ENCODE measurements at places on chromosomes 12 and 14. TPM values are rescaled to one million over a fixed set of nuclear protein-coding genes. Genes with fewer than 3 reads are reported as not detected.

PTPRB gene
- 26.0 TPM for total RNA-seq

SLC6A13 gene
- not detected for total RNA-seq

DNA sequence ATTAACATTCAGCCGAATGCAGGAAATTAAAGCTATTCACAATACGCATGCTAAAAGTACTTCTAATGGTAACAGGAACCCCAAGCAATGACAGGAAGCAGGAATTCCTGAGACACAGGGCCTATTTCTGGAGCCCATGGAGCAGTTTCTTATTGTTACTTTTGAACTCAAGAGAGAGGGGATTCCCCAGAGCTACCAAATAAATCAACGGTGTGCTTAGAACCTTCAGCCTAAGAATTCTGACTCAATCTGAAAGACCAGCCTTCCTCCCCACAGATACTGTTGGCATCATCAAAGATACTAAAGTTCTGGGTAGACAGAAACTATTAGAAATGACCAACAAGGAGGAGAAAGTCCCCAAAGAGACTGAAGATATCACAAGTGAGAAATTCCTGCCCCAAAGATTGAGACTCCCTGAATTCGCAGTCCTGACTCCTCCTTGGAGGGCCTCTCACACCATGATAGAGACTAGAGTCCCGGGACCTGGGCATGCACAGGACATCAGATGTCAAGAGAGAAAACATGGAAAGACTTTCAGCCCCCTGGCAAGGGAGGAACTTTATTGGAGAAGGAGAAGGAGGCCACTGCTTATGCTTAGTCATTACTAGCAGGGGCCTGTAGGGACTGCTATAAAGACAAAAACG, 32.7 kb downstream of the RTRAF start:
- no peak for ATAC-seq

- no peak for ATAC-seq
Observed at GRCh38 chr12:66627270-66627987, 51.4 kb downstream of the GRIP1 start.

- no peak for ATAC-seq
Observed at GRCh38 chr12:53290661-53291060, 4.7 kb upstream of the PFDN5 start.

DNA sequence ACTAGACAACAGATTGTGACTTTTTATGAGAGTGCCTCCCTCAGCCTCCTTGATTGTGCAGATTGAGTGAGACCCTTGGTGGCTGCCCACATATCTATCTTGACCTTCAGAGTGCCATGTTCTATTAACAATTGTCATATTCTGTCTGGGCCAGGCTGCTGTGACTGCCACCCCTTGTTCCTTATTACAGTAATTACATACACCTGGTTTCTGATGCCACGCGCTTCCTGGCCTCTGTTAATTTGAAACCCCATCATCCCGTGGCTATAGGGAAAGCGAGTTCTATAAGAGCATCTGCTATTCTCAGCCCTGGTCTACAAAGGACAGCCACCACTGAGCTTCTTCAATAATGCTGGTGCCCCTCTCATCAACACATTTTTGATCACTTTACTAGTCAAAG, 228.7 kb downstream of the PCNX1 start:
- ATAC-seq = no peak

GRCh38 chr14:24196071-24197055, 1.1 kb upstream of the TM9SF1 start:
- peak; percentile 9 for ATAC-seq

- ATAC-seq = no peak
Observed at GRCh38 chr14:100612986-100613385, 25.8 kb upstream of the BEGAIN start.

DNA sequence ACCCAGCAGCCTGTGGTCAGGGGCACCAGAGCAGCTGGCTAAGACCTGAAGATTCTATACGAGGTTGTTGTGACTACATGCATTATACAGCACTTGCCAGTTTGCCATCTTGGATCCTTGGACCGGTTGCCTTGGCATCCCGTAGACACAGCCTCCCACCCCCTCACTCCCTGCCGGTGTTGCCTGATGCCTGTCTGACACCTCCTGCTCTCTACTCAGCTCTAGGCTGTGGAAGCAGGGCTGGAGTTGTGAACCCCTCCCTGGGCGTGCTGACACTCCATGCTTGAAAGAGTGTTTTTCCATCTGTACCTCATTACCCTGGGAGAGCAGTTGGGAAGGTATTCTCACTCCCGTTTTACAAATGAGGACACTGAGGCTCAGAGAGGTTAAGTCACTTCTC, 2.5 kb downstream of the CHGA start:
- no peak for ATAC-seq

All from gastroesophageal sphincter (tissue), 4 donors.